DMS 273 treated with DMSO at 0.1 percent for 48 hours (cell line): ENCODE measurements at places on chromosomes 7 and 10.

DNA sequence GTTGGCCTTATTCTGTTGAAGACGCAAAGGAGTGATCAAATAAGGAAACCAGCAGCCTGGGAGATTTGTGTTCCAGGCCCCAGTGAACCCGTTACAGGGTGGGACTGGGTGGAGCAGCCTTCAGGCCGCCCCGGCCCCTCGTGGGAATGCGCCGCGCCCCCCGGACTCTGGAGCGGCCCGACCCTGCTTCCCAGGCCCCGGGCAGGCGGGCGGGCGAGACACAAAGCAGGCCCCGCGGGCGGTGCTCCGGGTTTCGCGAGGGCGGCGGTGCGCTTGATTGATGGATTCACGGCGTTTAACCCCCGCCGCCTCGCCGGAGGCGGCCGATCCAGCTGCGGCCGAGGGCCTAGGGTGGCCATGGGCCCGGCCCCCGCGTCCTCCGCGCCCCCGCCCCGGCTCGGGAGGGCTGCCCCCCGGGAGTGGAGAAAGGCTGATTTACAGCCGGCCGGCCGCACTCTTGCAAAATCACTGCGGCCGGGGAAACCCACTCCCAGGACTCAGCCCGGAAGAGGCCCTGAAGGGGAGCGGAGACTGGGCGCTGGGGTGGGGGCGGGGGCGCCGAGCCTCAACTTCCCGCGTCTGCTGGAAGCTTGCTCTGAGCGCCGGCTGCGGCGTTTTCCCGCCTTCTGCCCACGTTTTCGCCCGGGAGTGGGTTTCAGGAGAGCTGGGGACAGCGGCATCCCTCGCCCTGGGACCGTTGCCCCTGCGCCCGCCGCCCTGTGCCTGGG is 299.6 kb upstream of the NFE2L3 start:
- no peak for DNase-seq

DNA sequence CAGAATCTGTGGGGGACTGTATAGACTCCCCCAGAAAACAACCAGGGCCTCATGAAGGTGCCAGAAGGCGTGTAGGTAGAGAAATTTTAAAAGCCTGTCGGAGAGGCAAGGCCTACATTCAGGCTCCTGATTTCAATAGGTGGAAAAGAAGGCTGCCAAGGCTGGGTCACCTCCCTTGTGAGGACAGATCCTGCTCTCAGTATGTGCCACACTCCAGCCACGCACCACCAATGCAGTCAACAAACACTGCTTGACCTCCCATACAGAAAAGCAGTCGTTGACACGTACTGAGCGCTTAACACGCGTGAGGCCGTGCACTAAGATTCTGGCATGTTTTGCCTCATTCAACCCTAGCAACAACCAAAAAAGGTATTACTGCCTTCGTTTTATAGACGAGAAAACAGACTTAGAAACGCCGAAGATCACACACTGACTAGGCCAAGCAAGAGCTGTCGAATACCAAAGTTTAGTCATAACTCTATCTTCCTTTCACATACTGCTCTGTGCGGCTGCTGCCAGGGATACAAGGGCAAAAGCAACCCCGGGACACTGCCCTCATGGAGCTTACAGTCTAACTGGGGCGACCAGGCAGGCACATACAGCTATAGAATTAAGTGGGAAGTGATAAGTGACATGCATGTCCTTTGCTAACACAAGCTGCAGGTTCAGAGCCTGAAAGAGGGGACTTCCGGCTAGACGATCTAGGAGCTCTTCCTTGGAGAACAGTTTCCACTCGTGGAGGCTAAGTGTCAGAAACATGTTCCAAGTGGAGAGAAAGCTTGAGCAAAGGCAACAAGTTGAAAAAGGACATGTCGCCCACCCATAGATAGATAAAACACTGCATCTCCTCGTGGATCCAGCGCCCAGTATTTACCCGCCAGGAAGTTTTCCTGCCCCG is 797 bp upstream of the NKX2-3 start:
- DNase-seq = no peak

GRCh38 chr10:92081641-92082040 is 158.1 kb downstream of the BTAF1 start:
- DNase-seq = no peak

DNA sequence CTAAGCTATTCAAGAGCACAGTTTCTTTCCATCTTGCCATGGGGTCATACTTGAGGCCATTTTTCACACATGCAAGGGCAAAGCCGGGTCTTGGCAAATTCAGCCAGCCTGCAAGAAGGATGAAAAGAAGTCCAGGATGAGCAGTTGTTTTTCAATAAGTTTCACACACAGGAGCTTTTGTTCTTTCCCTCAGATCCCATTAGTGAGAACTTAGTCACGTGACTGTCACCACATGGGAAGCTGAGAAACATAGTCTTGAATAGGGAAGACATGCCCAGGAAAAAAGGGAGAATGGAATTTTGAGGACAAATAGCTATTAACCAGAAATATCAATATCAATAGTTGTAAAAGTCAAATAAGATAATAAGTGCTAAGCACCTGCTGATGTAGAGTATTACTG is 137.7 kb downstream of the AHR start:
- no peak for DNase-seq

- no peak for DNase-seq
Measured at GRCh38 chr7:149832332-149833041, 5.7 kb upstream of the ZNF862 start.

- DNase-seq = no peak
Measured at GRCh38 chr10:88670497-88670896, 6.3 kb downstream of the LIPF start.

DNA sequence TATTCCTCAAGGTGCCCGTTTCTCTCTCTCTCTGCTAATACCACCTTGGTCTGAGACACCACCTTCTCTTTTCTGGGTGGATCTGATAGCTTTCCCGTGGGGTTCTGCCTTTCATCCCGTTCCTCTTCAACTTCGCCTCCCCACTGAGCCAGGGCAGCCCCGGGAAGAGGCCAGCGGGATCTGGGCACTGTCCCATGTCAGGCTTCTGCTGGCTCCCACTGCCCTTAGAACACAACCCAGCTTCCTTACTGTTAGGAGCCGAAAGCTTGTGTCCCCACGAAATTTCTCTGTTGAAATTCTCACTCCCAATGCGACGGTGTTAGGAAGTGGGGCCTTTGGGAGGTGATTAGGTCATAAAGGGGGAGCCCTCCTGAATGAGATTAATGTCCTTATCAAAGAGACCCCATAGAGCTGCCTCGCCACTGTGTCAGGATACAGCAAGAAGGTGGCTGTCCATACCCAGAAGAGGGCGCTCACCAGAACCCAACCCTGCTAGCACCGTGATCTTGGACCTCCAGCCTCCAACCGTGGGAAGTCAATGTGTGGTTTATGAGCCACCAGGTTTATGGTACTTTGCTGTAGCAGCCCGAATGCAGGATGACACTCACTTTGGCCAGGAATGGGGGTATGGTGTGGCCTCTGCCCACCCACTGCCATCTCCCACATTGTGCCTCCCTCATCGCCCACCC is 79.2 kb downstream of the CAMK1D start:
- no peak for DNase-seq

DNA sequence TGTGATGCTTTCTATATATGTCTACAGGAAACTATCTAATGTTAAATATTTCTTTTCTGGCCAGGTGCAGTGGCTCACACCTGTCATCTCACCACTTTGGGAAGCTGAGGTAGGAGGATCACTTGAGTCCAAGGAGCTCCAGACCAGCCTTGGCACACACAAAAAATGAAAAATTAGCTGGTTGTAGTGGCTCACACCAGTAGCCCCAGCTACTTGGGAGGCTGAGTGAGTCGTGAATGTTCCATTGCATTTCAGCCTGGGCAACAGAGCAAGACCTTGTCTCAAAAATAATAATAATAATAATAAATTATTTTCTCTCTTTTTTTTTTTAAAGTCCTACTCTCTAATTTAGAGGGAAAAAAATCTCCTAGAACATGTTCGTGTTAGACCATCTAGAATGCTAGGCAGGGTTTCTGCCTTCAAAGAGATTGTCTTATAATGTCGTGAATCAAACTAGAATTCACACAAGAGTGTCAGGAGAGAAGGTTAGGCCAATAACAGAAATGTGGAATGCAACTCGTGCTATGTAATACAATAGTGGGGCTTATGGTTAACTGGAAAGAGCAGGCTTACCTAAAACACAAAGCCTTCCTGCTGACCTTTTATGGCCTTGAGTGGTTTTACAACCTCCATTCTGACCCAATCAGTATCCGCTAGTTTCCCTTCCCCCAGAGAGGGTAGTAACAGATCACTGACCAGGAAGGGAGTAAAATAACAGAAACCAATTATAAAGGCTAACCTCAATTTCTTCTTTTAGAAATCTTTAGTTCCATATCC is 46.3 kb downstream of the MYOF start:
- peak; percentile 7 for DNase-seq

GRCh38 chr7:137953665-137954470 is 48.0 kb downstream of the CREB3L2 start:
- DNase-seq = no peak

GRCh38 chr10:26217396-26218086 is 967 bp downstream of the GAD2 start:
- no peak for DNase-seq

- no peak for DNase-seq
Measured at GRCh38 chr7:131945957-131946544, 389.6 kb upstream of the PODXL start.

DNA sequence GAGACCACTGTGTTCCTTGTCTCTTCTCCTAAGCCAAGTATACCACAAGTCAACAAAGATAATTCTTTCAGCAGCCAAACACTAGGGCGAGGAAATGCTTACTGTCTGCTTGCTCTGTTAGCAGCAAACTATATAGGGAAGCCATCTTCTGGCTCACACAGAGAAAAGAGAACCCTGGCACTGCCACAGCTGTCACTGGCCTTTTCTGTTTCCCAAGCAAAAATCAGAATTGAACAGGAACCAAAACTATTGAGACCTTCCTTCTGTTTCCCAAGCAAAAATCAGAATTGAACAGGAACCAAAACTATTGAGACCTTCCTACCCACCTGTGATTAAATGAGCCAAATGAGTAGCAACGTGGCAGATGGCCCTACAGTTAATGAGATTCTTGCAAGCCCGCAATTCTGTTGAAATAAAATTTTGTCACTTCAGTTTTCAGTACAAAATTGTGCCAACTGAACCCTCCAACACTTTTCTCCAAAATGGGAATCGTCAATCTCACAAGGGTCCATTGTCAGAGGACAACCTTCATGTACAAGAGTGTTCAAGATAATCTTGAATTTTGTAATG is 54.5 kb downstream of the LRRTM3 start:
- DNase-seq = no peak

DNA sequence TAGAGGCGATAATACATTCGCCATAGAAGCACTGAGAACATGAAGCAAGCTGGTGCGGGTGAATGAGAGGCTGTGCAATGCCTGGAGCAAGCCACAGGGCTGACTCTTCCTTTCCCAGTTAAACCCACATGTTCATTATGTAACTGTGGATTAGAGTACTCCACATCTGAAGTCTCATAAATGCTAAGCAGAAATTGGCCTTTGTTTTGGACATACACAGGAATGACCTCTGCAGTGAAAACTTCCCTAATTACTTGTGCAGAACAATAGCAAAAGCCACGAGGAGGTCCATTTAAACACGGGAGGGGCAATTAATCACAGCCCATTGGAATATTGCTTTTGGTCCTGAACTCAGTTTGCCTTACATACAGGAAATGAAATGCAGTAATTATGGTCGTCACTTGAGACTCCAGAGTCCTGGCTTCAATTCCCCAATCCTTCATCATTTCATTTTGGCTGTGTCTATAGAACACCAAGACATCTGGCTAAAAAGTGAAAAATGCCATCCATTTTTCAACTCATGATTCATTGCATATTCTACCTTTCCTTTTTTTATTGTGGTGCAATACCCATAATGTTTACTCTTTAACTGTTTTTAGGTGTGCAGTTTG is 78.7 kb upstream of the CXCL12 start:
- no peak for DNase-seq

DNA sequence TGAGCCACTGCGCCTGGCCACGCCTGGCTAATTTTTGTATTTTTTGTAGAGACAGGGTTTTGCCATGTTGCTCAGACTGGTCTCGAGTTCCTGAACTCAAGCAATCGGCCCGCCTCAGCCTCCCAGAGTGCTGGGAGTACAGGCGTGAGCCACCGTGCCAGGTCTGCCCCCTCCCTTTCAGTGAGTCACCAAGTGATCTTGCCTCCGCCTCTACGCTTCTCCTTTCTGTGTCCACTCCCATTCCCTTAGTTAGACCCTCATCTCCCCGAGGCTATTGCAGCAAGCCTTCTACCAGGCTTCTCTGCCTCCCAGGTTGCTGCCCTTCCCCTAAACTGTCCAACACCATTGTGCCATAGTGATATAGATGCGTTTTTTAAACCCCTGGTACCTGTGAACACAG is 32.9 kb downstream of the CDC123 start:
- no peak for DNase-seq
